ENCODE measurements at places on chromosomes 13 and 19.
A peak's percentile ranks its signal among the peaks of the same experiment; 100 is the strongest.

- DNase-seq, result no peak
Observed at GRCh38 chr13:105342281-105342820, 1193.1 kb downstream of the EFNB2 start.

GRCh38 chr13:106118050-106118449, 417.4 kb downstream of the EFNB2 start:
- no peak for DNase-seq

GRCh38 chr13:88937384-88937783, 1266.2 kb downstream of the SLITRK5 start:
- DNase-seq, result no peak

GRCh38 chr19:5572556-5573286, 5.0 kb upstream of the TINCR start:
- DNase-seq, result no peak

DNA sequence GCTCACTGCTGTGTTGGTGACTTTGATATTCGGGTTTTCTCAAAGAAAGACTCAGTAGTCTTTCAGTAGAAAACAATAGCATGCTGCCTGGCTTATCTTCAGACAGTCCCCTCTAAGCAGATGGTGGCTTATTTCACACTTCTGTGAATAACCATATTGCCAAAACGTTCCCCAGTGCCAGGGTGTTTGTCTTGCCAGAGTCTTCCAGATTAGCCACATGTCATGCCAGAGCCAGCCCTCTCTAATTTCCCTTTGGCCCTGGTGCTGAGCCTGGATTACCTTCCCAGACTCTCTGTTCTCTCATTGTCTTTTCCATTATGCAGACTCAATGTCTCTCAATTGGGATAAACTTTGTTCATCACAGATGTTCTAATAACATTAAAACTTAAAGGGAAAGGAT, 488.0 kb upstream of the ATXN8OS start:
- DNase-seq, result no peak

DNA sequence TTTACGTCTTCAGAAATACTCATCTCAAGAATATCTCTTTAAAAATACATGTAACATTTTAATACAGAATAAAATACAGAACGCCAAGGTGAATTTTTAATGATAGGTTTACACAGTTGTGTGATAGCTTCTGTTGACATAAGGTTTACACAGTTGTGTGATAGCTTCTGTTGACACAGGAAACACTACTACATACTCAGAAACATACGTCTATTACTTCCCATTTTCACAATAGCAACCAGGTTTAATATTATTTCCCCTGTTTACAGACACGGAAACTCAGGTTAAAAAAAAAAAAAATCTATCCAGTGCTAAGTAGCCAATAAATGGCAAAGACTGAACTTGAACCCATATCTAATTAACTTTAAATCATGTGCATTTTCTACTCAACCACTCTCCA, 571.2 kb downstream of the LIG4 start:
- DNase-seq, result no peak

DNA sequence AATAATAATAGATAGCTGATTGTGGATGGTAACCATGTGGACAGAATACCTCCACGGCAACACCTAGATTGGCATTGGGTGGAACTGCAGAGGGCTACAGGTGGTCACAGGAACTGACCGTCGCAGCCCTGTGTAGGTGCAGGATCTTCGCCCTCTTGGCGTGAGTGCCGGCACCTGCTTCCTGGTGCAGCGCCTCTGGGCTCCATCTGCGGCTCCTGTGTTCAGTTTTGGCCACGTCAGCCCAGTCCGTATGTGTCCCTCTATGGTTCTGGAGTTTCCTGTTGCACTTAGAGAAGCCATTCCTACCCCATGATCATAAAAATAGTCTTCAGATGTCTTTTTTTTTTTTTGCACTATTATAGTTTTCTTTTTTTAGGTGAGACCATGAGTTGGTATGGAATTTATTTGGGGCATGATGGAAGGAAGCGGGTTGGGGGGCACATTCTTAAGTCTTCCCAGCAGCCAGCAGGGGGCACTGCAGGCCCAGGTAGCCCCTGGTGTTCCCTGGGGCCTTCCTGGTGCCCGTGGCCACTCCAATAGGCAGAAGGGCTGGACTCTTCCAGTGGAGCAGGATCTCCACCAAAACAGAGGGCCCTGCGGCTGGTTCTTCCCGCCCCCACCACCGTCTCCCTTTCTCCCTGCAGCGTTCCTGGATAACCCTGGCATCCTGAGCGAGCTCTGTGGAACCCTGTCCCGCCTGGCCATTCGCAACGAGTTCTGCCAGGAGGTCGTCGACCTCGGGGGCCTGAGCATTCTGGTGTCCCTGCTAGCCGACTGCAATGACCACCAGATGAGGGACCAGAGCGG, 10.1 kb upstream of the SLC25A42 start:
- DNase-seq, result peak; percentile 36

- no peak for DNase-seq
Observed at GRCh38 chr19:44820648-44821609, 12.0 kb downstream of the BCAM start.

GRCh38 chr13:36431204-36432105, 840 bp upstream of the CCNA1 start:
- no peak for DNase-seq

DNA sequence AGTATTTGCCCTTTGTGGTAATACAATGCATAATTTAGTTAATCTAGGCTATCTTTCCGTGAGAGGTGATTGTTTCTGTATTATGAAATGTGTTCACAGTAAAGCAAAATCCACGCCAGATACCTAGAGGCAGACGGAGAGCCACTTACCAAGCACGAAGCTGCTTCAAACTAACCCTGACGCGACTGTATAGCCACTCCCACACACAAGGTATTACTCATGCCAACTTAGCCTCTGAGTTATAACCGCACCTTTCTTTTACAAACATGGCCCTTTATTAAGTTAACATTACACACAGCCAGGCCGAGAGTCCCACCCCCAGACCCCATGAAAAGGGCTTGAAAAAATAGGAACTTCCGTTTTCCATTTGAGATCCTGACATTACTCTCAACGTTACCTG, 185.7 kb downstream of the ABCC4 start:
- no peak for DNase-seq

DNA sequence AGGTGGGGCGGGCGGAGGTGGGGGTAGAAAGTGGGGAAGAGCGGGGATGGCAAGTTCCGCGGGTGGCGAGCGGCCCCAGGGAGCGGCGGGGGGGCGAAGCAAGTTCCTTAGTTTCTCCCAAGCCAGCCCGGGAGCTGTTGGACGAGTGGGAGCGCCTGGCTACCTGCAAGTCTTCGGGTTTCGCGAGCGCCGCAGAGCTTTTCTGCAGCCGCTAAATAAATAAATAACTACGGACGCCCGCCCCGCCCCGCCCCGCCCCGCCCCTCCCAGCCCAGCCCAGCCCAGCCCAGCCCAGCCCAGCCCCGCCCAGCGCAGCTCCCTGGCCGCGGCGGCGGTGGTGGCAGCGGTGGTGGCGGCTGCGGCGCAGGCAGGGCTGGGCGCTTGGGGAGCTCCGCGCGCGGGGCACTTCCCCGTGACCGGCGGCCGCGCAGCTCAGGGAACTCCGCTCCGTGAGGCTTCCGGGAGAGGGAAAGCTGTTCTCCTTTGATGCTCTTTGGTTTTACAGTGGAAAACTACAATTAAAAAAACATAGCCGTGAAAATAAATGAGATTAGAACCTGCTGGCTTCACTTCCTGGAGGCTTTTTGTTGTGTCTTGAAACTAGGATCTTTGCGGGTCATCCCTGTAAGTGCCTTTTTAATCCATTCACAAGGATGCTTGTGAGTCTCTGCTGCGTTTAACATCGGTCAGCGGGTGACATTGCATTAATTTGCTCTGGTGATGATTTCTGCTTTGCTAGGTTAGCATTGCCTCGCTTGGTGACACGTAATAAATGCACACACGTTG, at the start of gene UBE2L5:
TSS of gene UBE2L5 (plus strand) at position 440 of the 786 bp plus-strand sequence. CDS start 5,498 bp downstream, outside the sequence.
- DNase-seq, result peak; percentile 49

DNA sequence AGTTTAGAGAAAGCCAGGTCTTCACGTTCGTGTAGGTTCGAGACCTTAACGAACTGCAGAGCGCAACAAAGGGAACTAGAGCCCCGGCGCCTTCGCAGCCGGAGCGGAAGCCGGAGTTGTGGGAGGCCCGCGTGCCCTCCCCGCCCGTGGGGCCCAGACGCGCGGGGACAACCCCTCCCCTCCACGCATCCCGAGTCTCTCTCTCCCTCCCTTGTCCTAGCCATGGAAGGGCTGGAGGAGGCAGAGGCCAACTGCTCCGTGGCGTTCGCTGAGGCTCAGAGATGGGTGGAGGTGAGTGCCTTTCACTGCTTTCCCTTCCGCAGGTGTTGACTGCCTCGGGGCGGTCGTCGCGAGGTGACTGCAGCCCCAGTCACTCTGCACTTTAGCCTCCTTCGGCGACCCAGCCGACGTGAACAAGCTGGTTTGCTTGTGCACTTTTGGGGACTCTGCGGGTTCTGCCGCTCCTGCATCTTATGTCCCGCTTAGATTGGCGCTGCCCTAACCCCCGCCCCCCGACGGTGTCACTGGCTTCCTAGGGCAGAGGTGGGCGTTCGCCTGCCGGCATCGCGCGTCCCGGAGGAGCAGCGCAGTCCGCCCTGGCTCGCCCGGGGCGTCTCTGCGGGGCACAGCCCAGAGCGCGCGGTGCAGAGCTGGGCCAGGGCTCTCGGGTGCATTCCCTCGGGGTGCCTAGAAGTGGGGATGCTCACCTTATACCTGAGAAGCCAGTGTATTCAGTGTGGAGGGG, 478 bp downstream of the LMO7 start:
- DNase-seq, result peak; percentile 8

GRCh38 chr13:20803180-20803965, 29.6 kb upstream of the EEF1AKMT1 start:
- no peak for DNase-seq

DNA sequence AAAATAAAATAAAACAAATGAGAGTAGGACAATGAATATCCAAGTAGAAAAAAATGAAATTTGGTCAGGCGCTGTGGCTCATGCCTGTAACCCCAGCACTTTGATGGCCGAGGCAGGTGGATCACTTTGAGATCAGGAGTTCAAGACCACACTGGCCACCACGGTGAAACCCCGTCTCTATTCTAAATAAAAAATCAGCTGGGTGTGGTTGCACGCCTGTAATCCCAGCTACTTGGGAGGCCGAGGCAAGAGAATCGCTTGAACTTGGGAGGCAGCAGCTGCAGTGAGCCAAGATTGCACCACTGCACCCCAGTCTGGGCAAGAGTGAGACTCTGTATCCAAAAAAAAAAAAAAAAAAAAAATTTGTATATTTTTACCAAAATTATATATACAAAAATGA, 18.2 kb upstream of the ZMYM5 start:
- no peak for DNase-seq

- DNase-seq, result no peak
Observed at GRCh38 chr13:28631801-28632200, 27.1 kb upstream of the POMP start.

GRCh38 chr19:34226036-34226435, 28.3 kb upstream of the GARRE1 start:
- DNase-seq, result no peak

DNA sequence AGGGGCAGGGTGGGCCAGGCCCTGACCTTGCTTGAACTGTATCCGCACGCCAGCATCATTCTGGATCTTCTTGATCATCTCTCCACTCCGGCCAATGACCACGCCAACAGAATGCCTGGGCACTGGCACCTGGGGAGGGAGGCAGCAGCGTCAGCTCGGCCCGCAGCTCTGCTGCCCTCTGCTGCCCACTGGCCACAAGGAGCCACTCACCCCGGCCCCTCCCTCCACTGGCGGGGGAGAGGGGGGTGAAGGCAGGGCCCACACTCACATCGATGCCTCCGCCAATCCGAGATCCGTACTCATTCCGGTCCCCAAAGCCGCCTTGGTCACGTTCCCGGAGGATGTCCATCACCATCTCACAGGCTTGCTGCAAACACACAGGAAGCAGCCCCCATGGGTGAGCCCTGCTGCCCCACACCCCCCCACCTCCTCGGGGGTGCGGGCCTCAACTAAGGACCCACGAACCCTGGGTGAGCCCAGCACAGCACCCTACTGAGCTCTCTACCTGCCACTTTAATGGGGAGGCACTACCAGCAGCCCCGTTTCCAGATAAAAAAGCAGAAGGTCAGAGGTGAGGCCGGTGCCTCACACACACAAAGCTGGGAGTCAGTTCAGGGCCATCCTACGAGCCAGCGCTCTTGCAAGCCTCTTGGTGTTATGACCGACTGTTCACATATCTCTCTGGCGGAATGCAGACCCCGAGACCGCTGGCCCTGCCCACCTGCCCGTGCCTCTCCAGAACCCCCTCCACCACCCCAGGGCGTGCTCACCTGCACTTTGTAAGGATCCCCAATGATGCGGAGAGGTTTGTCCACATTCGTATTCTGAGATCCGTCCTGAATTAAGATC, 6.7 kb downstream of the KHSRP start:
- no peak for DNase-seq

- no peak for DNase-seq
Observed at GRCh38 chr19:48867746-48868113, 687 bp downstream of the PLEKHA4 start.

DNA sequence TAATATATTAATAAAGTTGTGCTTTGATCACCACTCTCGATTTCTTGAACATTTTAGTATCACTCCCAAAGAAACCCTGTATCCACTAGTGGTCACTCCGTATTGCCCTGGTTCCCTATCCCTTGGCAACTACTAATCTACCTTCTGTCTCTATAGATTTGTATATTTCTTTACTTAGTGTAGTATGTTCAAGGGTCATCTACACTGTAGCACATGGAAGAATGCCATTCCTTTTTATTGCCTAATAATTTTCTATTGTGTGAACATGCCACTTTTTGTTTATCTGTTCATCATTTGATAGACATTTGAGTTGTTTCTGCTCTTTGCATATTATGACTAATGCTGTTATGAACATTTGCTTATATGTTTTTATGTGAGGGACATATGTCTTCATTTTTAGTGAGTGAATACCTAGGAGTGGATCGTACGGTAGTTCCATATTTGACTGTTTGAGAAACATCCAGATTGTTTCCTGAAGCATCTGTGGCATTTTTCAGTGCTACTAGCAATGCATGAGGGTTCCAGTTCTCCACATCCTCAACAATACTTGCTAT, 254.0 kb downstream of the GPC6 start:
- no peak for DNase-seq

DNA sequence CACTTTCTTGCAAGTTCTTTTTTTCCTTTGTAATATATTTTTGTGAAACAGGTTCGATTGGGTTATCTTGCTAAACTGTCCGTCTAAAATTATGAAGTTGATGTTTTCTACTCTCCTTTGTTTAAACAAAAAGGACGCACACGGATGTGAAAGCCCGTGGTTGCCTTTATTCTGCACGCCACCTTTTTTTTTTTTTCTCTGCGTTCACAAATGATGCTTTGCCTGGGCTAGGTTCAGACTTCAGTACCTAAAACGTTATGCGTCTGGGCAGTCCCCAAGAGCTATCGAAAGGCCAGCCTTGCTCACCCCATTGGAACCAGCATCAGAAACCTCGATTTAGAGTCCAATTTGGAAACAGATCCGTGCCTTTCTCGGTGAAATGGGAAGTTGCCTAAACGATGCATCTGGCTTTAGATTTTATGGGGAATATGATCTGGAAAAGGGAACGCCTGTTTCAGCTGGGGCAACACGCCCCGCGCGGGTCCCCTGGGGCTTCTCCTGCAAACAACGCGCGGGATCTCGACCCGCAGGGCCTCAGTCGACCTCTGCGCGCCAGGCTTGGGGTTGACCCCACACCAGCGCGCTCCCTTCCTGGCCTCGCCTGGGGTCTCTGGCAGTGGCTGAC, 113.9 kb downstream of the KCNRG start:
- DNase-seq, result no peak

GRCh38 chr19:17488593-17489391, 18.5 kb downstream of the SLC27A1 start:
- peak; percentile 36 for DNase-seq

GRCh38 chr19:31205887-31206518, 143.2 kb downstream of the TSHZ3 start:
- DNase-seq, result no peak

GRCh38 chr19:12603714-12604113, 6.9 kb downstream of the ZNF490 start:
- no peak for DNase-seq

Data from stimulated activated CD4-positive, alpha-beta T cell treated with anti-CD3 and anti-CD28 coated beads, Interleukin-15, amount 100 ng/mL, for 1 hour (primary cell).